ENCODE measurements at places on chromosomes 13 and 19. TPM values are rescaled to one million over a fixed set of nuclear protein-coding genes. Genes with fewer than 3 reads are reported as not detected.
A peak's percentile ranks its signal among the peaks of the same experiment; 100 is the strongest.

LINGO3 gene
- total RNA-seq, result 0.17 TPM

PLPP2 gene
- 224 TPM for total RNA-seq

CCDC169 gene
- 2.0 TPM for total RNA-seq

GRCh38 chr19:11673608-11674041, 65.1 kb downstream of the ZNF823 start:
- DNase-seq, result peak; percentile 61

- no peak for DNase-seq
These were observed 19.7 kb upstream of the ZBTB7A start for GRCh38 chr19:4086411-4086867.

- no peak for DNase-seq
These were observed 392.8 kb downstream of the SLITRK6 start for GRCh38 chr13:85406269-85406975.

GRCh38 chr13:29859971-29860370, 9.6 kb upstream of the UBL3 start:
- no peak for DNase-seq

DNA sequence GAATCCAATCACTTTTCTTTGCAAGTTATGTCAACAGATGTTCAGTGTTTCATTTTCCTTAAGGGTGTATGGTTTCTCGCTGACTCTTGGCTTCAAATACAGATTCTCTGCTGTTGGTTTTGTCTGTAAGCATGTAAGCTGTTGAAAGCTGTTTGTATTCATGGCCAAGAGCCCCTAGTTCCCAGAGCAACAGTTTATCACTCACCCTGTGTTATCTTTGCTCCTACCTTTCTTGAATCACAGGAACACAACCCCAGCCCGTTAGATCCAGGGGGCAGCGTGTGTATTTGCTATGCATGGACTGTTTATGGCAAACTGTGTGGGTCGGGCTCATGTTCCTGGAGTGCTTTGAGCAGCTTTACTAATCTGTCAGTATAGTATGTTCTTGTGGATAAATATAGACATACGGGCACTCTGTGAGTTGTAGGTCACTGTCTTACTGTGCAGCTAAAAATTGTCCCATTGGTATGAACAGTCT, 28.9 kb downstream of the FRY start:
- no peak for DNase-seq

GRCh38 chr13:79806821-79807220, 325.9 kb downstream of the NDFIP2 start:
- DNase-seq, result no peak
